ENCODE measurements at places on chromosomes 2 and 18. TPM values are rescaled to one million over a fixed set of nuclear protein-coding genes. Genes with fewer than 3 reads are reported as not detected.

DNA sequence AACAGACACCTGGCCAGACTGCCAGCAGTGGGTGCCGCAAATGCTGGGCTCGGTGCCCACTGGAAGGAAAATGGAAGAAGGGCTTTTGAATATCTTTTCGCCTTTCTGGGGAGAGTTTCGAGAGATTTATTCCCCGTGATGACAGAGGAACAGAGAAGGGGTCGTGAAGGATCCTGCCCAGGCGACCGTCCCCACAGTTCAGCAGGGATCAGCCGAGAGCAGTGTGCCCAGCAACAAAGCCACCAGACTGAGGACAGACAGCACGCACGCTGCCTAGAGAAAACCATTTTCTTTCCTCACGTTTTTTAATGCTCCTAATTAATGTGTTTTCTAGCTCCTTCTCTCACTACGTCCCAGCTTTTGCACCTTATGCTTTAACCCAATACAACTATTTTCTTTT is 47.7 kb downstream of the XRCC5 start:
- no peak for DNase-seq

- no peak for DNase-seq
Observed at GRCh38 chr2:64062840-64063239, 43.6 kb upstream of the VPS54 start.

DNA sequence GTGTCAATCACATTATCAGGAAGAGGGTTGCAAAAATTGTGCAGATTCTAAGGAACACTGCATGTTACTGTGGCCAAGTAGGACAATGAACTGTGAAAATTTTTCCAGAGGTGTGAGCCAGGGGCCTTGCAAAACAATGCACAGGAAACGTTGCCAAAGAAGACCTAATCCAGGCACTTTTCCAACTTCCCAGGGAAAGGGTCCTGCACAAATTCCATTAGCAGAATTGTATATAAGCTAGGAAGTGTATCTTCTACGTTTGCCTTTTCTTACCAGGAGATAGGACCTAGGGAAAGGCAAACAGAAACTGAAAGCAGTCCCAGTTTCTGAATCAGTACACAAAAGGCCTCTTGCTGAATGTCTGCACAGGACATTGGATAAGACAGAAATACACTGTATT is 1888.3 kb upstream of the CELF4 start:
- no peak for DNase-seq

GRCh38 chr2:144668493-144669110 is 148.7 kb upstream of the ZEB2 start:
- DNase-seq: no peak

GRCh38 chr2:231672617-231673347 is 35.5 kb upstream of the PTMA start:
- DNase-seq: no peak

GRCh38 chr2:68714866-68715265 is 19.7 kb upstream of the ARHGAP25 start:
- peak; percentile 59 for DNase-seq

PARD6G gene
- total RNA-seq: 89.6 TPM

POTEJ gene
- total RNA-seq: not detected

RSAD2 gene
- total RNA-seq: 1.5 TPM

SLC16A14 gene
- 8.6 TPM for total RNA-seq

KRTCAP3 gene
- 26.0 TPM for total RNA-seq

LYG2 gene
- total RNA-seq: not detected

CCL20 gene
- 1.2 TPM for total RNA-seq

LDLRAD4 gene
- 22.5 TPM for total RNA-seq
